ENCODE measurements at places on chromosomes 11 and 22.
A peak's percentile ranks its signal among the peaks of the same experiment; 100 is the strongest.

DNA sequence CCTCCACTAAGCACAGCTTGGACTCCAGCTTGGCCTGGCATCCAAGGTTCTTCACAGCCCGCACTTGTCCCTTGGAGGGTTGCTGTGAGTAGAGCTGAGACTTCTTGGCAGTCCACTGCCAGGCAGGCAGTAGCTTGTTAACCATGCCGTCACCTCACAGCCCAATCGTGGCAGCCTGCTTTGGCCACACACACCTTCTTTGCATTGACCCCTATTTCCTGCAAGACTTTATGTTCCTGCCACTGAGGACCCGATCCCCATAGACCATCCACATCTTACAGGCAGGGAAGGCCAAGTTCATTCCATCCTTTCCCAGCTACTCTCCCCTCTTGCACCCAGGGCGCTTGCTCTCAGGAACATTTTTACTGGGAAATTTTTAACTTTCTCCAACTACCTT is 2.5 kb upstream of the PYGM start:
- no peak for DNase-seq

- DNase-seq, result peak; percentile 39
Measured at GRCh38 chr22:46763051-46763705, 728 bp downstream of the TBC1D22A start.

DNA sequence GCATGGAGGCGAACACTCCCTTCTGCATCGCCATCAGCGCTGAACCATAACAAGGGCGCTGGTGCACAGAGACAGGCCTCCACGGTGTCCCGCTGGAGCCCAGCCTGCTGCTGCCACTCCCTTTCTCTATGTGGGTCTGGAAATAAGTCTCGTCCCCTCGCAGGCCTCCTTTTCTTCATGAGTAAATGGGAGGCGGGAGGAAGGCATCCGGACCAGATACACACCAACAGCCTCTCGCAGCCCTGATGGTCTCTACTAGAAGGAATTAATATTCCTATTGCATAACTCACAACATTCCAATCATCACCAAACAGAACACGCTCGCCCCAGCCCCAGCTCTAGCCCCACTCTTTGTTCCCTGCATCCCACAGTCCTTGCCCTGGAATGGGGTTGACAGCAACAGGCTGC is 14.9 kb downstream of the RASD2 start:
- no peak for DNase-seq

DNA sequence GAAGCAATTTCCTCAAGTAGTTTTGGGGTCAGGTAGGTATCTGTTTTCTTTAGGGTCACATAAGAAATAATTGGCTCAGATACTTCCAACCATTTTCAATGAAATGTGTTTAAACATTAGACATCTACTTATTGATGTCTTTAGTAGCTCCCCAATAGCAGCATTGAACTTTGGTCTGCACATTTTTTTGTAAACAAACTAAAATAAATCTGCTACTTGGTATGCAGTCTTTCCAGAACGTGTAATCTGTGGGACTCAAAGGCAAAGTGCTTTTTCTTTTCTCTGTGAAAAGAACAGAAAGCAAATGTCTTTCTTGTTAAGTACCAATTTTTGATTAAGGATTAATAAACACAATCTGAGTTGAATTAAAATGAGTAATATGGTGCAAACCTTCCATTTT is 13.6 kb downstream of the SLC22A25 start:
- no peak for DNase-seq

GRCh38 chr11:20351751-20352262 is 11.7 kb upstream of the HTATIP2 start:
- no peak for DNase-seq

- DNase-seq, result no peak
Measured at GRCh38 chr22:42222140-42222539, 48.3 kb downstream of the TCF20 start.

DNA sequence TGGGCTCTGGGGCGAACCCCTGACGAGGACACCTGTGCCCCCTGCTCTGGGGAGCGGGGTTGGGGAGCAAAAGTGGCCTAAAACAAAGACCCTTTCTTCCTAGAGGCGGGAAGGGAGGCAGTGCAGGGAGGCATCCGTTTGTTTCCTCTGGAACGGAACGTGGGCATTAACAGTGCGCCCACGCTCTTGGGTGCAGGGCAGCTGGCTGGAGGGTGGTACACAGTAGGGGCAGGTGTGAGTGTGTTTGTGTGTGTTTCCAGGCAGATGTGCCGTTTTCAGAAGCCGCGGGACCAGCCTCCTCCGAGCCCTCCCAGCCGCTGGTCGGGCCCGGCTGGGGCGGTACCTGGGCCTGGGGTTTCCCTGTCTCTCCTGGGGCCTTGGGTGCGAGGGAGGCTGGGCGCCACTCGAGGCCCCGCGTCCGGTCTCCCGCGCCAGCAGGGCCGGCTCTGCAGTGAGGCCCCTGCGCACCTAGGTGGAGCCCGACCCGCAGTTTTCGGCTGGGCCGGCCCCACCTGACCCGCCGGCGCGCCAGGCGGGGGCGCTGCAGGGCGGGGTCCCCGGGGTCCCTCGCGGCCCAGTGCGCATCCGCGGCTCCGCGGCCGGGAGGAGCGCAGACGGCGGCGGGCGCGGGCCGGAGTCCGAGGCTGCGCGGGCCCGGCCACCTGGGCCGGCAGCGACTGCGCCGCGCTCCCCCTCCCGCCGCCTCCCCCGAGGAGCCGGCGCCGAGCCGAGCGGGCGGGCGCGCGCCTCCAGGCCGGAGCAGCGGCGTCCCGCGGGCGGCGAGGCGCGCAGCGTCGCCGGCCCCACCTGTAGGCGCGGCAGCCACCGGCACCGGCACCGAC is 1252.7 kb downstream of the BRD1 start:
- peak; percentile 69 for DNase-seq

DNA sequence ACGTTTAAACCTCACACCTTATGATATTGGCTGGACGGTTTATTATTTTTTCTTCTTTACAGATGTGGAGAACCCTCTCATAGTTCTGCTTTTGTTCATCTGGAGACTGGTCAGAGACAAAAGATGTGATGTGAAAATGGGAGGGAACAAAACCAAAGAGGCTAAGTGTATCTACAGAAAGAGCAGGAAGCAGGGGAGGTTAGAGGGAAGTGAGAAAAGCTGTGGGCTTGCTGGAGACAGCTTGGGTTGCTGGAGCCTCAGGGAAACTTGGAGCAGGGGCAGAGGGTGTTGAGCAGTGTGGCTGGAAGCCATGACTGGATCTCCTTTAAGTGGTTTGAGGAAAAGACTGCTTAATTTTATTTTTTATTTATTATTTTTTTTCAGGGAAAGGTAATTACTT is 79.0 kb upstream of the SNX19 start:
- DNase-seq, result no peak

DNA sequence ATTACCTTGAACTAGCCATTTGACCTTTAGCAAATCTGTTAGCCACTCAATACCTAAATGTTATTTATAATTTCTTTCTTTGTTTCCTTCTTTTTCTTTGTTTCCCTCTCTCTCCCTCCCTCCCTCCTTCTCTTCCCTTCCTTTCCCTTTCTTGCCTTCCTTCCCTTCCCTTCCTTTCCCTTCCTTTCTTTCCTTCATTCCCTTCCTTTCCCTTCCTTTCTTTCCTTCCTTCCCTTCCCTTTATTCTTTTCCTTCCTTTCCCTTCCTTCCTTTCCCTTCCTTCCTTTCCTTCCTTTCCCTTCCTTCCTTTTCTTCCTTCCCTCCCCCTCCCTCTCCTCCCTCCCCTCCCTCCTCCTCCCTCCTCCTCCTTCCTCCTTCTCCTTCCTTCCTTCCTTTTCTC is 75.7 kb upstream of the KCNA4 start:
- DNase-seq, result no peak

- DNase-seq, result no peak
Measured at GRCh38 chr22:37639070-37639760, at the start of gene SH3BP1. Gene SH3BP1, plus strand, starts transcription at chr22:37639669. Its CDS starts 119 bp downstream, at chr22:37639788.

DNA sequence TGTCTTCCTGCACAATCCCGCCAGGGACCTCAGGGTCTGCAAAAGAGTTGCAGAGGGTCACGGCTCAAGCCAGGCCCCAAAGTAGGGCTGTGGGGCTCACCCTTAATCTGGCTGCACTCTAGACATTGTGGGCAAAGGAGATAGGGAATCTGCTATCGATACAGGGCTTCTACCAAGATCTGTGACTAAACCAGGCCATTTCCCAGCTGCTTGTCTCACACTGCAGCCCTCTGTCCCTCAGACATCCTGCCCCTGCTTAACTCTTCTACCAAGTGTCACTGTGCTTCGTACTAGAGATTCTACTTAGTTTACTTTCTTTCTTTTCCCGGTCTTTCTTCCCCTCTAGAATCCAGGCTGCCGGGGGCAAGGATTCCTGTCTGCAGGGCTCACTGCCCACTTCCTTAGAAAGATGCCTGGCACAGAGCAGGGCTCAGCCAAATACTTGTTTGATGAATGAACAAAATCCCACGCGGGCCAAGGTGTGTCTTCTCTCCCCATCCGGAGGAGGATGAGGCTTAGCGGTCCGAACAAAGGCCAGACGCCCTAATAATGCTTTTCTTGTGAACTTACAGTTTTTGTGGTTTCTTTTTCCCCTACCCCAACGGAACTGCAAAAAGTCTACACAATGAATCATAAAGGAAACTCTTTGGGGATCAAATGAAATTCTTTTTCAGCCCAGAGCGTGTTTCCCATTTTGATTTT is 61.3 kb upstream of the ANO1 start:
- DNase-seq, result no peak

GRCh38 chr11:68968306-68969250 is 12.2 kb downstream of the MRGPRD start:
- DNase-seq, result peak; percentile 27

DNA sequence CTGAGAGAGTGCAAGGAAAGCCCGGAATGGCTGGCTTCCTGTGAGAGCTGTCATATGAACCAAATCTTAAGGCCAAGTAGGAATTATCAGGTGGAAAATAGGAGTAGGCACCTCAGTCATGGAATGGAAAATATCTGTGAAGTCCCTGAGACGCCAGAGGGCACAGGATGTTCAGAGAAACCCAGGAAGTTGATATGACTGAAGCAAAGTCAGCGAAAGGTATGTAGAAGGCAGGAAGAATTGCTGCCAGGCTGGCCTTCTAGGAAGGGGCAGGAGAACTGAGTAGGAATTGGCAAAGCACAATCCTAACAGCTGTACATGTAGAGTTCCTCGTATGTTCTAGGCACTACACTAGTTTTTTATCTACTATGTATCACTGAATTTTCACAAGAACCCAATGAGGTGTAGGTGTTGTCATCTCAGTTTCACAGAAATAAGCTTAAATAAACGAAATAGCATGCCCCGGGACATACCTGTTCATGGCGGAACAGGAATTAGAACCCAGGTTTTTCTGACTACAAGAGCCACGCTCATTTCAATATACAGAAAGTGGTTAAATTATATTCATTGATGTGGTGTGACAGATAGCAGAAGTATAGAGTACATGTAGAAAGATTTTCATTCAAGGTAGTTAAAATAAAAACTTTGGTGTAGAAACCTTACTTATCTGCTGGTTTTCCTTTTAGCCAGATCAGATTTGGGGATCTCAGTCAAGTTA is 17.0 kb downstream of the HMGXB4 start:
- DNase-seq, result no peak

DNA sequence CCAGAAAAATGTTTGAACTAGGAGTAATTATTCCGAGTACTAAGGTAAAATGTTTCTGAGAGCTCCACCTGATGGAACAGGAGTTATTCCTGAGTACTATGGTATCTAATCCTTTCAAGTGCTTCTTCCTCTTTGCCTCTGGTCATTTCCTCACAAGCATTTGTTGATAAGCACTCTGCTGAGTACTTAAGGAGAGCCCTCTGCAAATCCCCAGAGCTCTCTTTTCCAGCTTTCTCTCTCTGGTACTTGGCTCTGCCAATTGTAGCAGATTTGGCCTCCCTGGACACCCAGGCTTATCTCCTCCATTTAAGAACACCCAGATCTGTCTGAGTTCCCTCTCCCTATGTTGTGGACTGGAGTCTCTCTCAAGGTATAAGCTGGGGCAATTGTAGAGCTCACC is 457.0 kb downstream of the MN1 start:
- DNase-seq, result no peak

GRCh38 chr11:9030601-9031000 is 26.8 kb upstream of the NRIP3 start:
- DNase-seq, result no peak

DNA sequence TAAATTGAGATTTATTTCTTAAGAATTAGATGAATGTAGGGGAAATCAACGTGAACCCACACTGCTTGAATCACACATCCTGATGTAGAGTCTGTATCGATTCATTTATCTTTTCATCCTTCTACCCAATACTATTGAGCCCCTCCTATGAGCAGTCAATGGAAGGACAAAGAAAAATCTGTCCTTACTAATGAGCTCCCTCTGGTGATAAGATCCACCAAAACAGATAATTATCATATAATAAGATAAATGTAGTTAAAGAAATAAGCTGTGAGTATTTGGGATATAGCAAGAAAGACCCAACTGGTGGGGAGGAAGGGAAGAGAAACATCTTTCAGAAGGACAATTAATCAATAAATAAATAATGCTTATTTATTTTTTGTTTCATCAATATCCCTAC is 385.1 kb upstream of the CCDC90B start:
- DNase-seq, result no peak

GRCh38 chr22:47332246-47332980 is 570.0 kb downstream of the TBC1D22A start:
- DNase-seq, result no peak

DNA sequence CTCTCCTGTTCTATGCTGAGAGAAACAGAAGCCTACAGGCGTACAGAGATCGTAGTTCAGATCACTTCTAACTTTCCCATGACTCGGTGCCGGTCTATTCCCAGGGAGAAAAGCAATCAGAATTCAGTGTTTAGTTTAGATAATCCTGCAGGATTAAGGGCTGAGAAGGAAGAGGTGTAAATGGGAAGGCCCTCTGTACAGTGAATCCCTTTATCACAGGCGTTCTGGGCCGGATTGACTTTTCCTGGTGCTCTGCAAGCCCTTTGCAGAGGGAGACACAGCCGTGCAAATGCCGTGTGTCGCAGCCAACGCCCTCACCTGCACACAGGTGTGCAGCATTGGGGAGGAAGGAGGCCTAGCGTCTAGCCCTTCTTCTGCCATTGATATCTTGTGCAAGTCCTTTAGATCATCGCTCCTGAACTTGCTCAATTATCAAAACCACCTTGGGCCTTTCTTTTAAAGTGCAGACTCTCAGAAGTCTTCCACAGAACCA is 90.6 kb downstream of the DSCAML1 start:
- DNase-seq, result no peak

GRCh38 chr11:35223991-35224390 is 85.0 kb downstream of the CD44 start:
- DNase-seq, result no peak

GRCh38 chr11:4064278-4064955 is 30.2 kb upstream of the RRM1 start:
- DNase-seq, result no peak

DNA sequence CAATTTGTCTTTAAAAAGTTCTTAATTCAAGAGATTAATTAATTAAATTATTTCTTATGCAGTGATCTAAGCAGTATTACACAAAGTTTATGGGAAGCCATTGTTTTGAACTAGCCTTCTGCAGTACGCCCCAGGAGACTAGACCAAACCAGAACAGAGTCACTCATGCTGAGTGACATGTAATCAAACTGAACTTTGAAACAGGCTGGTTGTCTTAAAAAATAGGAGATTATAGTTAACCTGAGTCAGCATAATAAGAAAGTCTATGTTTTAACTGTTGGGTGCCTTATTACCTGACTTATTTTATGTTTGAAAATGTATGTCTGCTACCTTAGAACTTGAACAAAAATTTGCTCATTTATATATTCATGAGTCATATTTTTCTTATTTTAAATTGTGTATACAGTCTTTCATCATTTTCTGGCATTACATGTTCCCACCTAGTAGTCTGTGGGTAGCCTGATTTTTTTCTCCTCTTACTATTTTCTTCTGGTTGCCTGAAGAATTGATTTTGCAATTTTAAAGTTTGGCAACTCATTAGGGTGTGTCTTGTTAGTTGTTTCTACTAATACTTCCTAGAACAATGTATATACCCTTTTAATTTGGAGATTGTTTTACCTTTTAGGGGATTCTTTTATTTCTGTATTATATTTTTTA is 161.4 kb downstream of the AASDHPPT start:
- no peak for DNase-seq

GRCh38 chr11:10322830-10323792 is 18.2 kb downstream of the ADM start:
- no peak for DNase-seq

Measured in pancreas (tissue), 10 donors.